Stimulated activated naive B cell treated with anti-CD40 and anti-IgM and Interleukin-4, amounts not matched to agents 10 μg/mL and 1 μg/mL and 100 μg/mL, for 72 hours (primary cell): ENCODE measurements at places on chromosomes 7 and 10.

- H3K4me3 ChIP-seq, result no peak overlapping the region
- no peak overlapping the region for H3K27ac ChIP-seq
- H3K36me3 ChIP-seq, result no peaks in the 10 kb centered on the region
- H3K4me1 ChIP-seq, result no peaks in the 10 kb centered on the region
- peaks cover 4% of the 10 kb centered on the region for H3K27me3 ChIP-seq
Observed at GRCh38 chr10:85784792-85785191, 581.8 kb downstream of the GRID1 start.

DNA sequence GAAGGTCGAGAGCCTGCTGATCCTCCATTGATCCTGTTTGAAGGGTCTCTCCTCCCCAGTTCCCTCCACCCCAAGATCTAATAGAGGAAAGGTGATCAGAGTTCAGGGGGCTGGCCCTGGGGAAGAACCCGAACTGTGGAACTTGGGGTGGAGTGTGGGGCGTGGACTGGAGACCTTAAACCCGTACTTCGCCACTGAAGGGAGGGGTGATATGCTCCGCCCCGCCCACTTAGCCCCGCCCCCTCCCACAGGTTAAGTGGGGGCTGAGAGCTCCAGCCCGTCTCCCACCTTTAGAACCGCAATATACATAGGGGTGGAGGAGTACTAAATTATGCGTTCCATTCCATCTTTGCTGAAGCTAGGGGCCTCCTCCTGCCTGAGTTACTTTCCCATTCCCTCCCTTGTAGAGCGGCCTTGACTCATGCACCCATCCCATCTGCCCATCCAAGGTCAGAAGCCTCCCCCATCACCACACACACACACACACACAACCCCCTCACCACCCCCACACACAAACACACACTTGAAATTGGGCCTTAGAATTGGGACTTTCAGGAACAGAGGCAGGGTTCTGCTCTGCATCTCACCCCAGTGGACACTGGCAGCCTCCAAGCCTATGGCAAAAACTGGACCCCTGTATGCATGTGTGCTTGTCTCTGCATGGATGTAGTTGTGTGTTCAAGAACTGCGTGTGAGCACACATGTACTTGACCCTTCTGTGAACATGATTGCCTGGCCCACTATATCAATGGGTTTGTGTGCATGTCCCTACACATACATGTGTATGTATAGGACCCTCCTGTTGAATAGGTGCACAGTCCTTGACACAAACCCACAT, 991 bp downstream of the SEMA4G start:
- H3K36me3 ChIP-seq, result peaks cover 14% of the 10 kb centered on the region
- peak overlapping the region; percentile 79 for H3K4me3 ChIP-seq
- no peak overlapping the region for H3K27ac ChIP-seq
- H3K4me1 ChIP-seq, result peaks cover 8% of the 10 kb centered on the region
- H3K27me3 ChIP-seq, result peaks cover 17% of the 10 kb centered on the region
- no peak for DNase-seq

DNA sequence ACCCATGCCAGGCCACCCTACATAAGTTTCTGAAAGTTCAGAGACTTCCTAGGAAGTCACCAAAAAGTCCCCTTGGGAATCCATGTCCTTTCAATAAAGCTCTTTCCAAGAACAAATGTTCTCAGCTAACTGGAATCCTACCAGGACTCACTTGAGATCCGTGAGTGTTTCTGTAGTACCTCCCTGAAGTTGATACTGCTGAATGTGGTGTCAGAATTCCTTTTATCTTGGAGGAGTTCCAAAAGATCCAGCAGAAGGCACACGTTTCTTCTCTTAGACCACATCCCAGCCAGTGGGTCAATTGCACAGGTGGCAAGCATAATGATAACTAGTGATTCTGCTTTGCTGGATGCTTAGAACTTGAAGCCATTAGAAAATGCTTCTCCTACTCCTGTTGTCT, 689.7 kb upstream of the IGFBP3 start:
- no peak for DNase-seq
- no peaks in the 10 kb centered on the region for H3K36me3 ChIP-seq
- H3K27me3 ChIP-seq, result no peaks in the 10 kb centered on the region
- H3K4me1 ChIP-seq, result no peaks in the 10 kb centered on the region
- H3K27ac ChIP-seq, result no peak overlapping the region

DNA sequence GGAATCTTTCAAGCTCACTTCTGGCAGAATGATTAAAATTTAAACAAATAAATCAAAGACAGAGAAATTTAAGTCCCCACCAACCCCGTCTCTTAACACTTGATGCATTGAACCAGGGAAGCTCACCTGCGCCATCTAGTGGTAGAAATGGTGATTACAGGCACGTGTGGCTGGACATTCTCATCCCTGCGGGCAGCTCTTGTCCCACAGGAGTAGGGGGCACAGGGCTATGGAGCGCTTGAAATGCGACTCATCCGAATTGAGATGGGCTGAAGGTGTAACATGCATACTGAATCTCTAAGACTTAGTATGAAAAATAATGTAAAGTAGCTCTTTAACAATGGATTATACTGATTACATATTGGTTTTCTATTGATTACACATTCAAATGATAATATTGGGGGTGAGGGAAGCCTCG, 24.8 kb upstream of the SLIT1 start:
- no peak overlapping the region for H3K4me3 ChIP-seq
- peak; percentile 32 for DNase-seq
- no peaks in the 10 kb centered on the region for H3K4me1 ChIP-seq
- H3K36me3 ChIP-seq, result no peaks in the 10 kb centered on the region
- H3K27ac ChIP-seq, result no peak overlapping the region

DNA sequence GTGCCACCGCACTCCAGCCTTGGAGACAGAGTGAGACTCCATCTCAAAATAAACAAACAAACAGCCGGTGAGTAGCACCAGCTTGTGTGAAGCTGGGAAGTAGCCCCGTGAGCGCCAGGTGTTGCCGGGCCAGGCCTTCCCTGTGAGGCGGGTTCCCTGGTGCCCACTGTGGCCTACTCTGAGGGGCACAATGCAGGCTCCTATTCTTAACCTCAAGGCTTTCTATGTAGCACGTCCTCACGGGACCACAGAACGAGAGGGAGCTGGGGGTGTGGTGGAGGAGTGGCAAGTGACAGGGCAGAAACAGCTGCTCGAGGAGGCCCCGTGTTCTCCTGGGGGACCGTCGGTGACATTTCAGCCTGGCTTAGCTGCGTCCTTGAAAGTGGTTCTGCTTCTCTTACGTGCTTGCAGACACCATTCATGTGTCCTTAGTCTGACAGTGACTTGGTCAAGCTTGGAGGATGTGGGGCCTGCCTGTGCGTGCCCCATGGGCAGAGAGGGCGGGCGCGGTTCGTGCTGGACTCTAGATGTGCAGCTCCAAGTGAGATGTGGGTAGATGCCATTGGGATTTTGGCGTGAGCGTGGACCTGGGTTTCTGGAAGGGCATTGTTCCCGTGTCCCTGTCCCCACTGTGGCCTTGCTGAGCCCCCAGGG, 116.6 kb downstream of the NKX6-2 start:
- H3K4me3 ChIP-seq, result no peak overlapping the region
- DNase-seq, result no peak
- H3K27me3 ChIP-seq, result no peaks in the 10 kb centered on the region
- peaks cover 13% of the 10 kb centered on the region for H3K4me1 ChIP-seq
- peaks cover 22% of the 10 kb centered on the region for H3K36me3 ChIP-seq
- H3K27ac ChIP-seq, result no peak overlapping the region

- no peaks in the 10 kb centered on the region for H3K36me3 ChIP-seq
- H3K4me1 ChIP-seq, result peaks cover 3% of the 10 kb centered on the region
Observed at GRCh38 chr7:81761821-81762220, 8.0 kb downstream of the HGF start.

- no peak overlapping the region for H3K27ac ChIP-seq
- H3K27me3 ChIP-seq, result peaks cover 10% of the 10 kb centered on the region
- DNase-seq, result no peak
- no peaks in the 10 kb centered on the region for H3K4me1 ChIP-seq
- no peaks in the 10 kb centered on the region for H3K36me3 ChIP-seq
Observed at GRCh38 chr10:107914450-107915214, 750.1 kb upstream of the SORCS1 start.

- H3K4me3 ChIP-seq, result no peak overlapping the region
- H3K4me1 ChIP-seq, result peaks cover 44% of the 10 kb centered on the region
- peaks cover 18% of the 10 kb centered on the region for H3K36me3 ChIP-seq
- no peak overlapping the region for H3K27ac ChIP-seq
- DNase-seq, result no peak
Observed at GRCh38 chr10:14545827-14546226, 215.1 kb upstream of the FRMD4A start.

DNA sequence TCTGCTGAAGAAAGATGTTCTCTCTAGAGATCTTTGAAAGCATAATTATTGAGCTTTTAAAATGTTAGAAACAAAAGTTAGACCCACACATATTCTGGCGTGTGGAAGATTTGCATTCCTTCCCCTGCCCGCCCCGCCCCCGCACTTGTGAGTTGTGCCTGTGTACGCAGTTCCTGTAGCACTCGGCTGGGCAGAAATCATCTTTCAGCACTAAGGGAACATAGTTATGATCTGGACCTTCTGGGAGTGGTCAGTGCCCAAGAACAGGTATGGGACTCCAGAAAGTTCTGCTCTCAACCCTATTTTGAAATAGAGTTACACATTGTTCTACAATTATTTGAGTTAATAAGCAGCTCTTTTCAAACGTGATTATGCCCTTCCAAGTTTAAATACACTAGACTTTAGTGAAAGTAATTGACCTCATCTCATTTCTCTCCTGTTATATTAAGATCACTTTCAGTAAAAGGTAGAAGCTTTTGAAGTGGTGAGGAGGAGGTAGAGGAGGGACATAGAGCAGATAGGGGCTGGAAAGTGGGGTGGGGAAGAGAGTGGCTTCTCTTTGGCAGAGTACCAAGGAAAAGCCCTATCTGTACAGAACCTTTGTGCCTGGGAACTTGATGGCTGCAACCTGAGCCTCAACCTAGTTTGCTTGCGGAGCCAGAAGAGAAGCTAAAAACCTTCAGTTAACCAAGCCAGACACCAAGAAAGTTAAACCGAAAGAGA, 5.7 kb downstream of the BLVRA start:
- no peaks in the 10 kb centered on the region for H3K27me3 ChIP-seq
- peak overlapping the region; percentile 51 for H3K27ac ChIP-seq
- H3K4me1 ChIP-seq, result peaks cover 12% of the 10 kb centered on the region

- no peak for DNase-seq
- H3K27ac ChIP-seq, result no peak overlapping the region
- H3K4me1 ChIP-seq, result peaks cover 26% of the 10 kb centered on the region
Observed at GRCh38 chr10:33336582-33337325, 2.3 kb upstream of the NRP1 start.

DNA sequence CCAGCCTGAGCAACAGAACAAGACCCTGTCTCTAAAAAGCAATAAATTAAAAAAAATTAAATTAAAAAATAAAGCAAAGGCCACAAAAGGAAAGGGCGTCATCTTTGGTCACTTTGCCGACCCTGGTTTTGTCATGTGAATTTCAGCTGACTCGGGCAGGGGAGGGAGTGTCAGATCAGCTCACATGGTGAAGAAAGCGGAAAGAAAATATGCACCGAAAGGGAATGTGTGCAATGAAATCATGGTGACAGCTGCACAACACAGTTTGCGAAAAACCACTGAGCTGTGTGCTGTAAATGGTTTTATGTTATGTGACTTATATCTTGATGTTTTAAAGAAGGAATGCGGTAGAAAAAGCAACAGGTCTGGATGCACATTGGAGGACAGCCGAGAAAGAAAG, 39.8 kb downstream of the RCC1L start:
- no peak for DNase-seq
- H3K4me3 ChIP-seq, result no peak overlapping the region
- peaks cover 19% of the 10 kb centered on the region for H3K36me3 ChIP-seq
- H3K4me1 ChIP-seq, result no peaks in the 10 kb centered on the region
- H3K27ac ChIP-seq, result no peak overlapping the region

GRCh38 chr10:32332299-32332750, 14.6 kb downstream of the EPC1 start:
- peaks cover 48% of the 10 kb centered on the region for H3K36me3 ChIP-seq
- peaks cover 82% of the 10 kb centered on the region for H3K4me1 ChIP-seq
- H3K4me3 ChIP-seq, result peak overlapping the region; percentile 72

DNA sequence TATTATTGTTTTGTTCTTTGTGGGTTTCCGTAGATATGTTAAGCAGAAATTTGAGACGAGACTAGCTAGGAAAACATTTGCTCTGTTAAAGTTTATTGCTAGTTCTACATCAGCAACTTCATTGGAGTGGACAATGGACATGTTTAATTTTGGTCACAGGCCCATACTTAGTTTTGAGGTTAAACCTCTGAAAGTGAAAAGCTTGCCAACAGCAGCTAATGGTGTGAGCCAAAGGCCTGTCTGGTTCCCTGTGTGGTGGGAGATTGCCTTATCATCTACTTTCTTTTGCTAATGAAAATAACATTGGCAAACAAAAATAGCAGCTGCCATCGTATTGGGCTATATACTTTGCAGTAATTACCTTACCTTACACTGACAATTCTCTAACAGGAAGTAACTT, 388.4 kb upstream of the FZD8 start:
- H3K27me3 ChIP-seq, result no peaks in the 10 kb centered on the region
- H3K4me3 ChIP-seq, result no peak overlapping the region
- no peak for DNase-seq
- no peaks in the 10 kb centered on the region for H3K36me3 ChIP-seq
- no peaks in the 10 kb centered on the region for H3K4me1 ChIP-seq

GRCh38 chr10:119517235-119518141, 25.0 kb downstream of the RGS10 start:
- H3K4me3 ChIP-seq, result peak overlapping the region; percentile 55
- H3K4me1 ChIP-seq, result peaks cover 34% of the 10 kb centered on the region
- DNase-seq, result peak; percentile 72
- peaks cover 47% of the 10 kb centered on the region for H3K36me3 ChIP-seq
- peak overlapping the region; percentile 96 for H3K27ac ChIP-seq
- H3K27me3 ChIP-seq, result no peaks in the 10 kb centered on the region

DNA sequence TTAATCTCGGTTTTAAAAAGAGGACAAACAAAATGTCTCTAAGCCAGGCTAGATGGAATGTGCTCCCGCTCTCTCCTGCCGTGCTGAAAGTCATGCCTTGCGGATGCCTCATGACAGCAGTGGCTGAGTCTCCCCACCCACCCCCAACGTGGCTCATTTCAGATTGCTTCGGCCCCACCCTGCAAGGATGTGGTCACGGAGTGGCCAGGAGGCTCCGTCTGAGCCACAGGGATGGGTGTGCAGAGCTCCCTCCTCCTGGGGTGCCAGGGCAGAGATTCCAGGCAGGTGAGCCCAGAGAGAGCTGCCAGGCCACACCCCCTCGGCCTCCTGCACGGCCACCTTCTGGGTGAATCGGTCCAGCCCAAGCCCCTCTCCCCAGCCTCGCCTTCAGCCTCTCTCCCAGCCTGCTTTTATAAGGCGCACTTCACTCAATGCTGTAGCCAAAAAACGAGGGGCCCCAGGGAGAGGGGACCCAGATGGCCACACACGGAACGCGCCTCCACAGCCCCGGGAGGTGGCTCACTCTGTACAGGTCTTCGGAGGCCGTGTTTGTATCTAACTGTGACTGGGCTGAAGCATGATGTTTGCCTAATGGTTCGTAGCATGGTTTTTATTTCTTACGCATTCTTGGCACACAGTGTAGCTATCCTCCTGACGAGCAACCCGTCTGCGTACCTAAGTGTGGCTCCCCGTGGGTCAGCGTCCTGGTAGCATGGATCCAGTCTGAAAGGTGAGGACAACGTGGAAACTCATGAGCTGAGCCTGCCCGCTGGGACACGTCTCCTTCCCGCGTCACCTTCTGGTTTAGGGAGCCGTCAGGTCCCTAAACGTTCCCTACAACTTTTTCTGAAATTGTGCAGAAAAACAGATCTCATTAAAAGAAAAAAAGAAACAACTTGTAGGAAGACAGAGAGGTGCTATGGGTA, 413.8 kb upstream of the FOXK1 start:
- H3K27me3 ChIP-seq, result peaks cover 24% of the 10 kb centered on the region
- H3K27ac ChIP-seq, result no peak overlapping the region
- H3K36me3 ChIP-seq, result no peaks in the 10 kb centered on the region

GRCh38 chr10:99450624-99451498, 20.4 kb upstream of the GOT1 start:
- no peaks in the 10 kb centered on the region for H3K36me3 ChIP-seq
- H3K4me1 ChIP-seq, result no peaks in the 10 kb centered on the region
- no peak overlapping the region for H3K27ac ChIP-seq
- no peak for DNase-seq
